Psoas muscle (tissue), 8 donors: ENCODE measurements at places on chromosomes 11 and 22.

DNA sequence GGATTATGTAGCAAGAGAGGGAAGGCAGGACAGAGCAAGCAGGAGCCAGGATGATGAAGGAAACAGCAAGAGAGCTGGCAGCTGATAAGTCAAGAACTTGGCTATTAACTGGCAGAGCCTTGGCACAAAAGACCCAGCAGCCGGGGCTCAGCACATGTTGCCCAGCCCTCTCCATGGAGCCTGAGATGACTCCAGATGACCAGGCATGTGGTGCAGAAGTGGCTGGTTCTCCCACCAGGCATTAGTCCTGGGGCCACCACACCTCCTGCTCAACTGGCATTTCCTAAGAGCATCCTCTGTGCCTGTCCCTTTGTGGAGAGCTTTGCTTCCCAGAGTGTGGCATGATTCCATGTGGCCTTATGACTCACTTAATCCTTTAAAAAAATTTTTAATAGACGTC, 522.6 kb downstream of the MN1 start:
- DNase-seq = no peak

DNA sequence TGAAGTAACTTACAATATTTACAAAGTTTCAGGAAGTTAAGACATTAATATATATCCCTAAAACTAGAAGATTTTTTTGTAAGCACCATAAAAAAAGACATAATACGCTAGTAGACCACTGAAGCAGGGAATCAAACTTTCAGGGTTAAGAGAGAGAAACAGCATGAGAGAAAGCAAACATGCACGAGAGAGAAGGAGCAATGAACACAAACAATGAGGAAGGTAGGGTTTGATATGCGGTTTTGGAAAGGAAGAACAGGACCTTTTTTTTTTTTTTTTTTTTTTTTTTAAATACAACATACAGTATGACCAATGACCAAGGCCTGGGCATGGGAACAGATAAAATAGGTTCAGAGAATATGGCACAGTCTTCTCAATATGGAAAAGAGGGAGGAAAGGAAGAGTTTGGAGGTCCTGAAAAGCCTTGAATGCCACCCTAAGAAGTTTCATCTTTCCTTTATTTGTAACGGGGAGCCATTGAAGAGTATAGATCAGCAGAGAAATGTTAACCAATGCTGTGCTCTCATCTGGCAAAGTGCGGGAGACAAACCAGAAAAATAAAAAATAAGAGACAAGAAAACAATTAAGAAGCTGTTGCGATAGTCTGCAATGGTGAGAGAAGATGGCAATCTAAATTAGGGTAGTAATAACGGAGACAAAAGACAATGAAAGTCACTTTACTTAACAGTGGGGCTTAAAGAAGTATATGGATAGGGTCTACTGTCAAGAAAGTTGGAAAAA, 101.0 kb downstream of the USP35 start:
- no peak for DNase-seq

DNA sequence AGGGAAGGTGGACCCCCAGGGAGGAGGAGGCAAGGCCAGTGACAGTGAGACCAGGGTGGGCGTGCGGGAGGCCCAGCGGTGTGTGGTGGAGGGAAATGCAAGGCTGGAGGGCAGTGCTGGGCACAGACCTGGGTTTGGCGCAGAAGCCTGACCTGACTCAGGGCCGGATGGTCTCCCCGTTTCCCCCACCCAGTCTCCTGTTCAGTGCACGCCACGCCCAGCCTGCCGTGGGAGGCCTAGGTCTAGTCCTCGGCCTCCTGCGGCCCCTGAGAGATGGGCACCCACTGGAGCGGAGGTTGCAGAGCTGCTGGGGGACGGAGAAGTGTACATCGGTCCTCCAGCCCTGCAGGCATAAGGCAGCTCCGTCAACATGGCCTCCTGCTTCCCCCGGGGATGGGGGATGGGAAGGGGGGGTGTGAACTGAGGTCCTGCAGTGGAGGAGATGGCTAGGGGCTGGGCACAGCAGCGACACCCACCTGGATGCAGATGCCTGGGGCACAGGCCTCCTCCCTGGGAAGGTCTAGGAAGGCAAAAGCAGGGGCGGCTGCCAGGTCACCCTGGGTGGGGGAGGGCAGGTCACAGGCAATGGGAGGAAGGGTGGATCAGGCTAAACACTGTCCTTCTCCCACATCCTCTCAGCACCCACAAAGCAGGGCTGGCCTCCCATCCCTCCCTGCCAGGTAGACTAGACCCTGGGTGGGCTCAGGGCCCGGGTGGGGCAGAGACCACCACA, 15.9 kb downstream of the IL17REL start:
- DNase-seq = no peak

GRCh38 chr22:37608477-37609239, at the start of gene GGA1:
Gene GGA1 (plus strand): TSS chr22:37608834. CDS start chr22:37608861, 27 bp downstream.
- peak; percentile 96 for DNase-seq

GRCh38 chr11:110892741-110893285, 180.6 kb upstream of the ARHGAP20 start:
- DNase-seq = no peak

- no peak for DNase-seq
Measured at GRCh38 chr11:125114518-125114917, 3.1 kb upstream of the TMEM218 start.

DNA sequence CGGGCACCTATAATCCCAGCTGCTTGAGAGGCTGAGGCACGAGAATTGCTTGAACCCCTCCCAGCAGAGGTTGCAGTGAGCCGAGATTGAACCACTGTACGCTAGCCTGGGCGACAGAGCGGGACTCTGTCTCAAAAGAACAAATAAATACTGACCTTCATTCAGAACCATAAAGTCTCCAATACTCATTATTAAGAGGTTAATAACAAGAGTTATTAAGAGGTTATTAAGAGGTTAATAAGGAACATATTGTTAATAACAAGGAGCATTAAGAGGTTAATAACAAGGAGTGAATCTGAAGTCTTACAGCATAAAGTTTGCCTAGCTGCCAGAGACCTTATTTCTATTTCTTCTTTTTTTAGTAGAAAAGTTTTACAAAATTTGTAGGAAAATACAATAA, 7.6 kb downstream of the CELF1 start:
- DNase-seq = no peak

DNA sequence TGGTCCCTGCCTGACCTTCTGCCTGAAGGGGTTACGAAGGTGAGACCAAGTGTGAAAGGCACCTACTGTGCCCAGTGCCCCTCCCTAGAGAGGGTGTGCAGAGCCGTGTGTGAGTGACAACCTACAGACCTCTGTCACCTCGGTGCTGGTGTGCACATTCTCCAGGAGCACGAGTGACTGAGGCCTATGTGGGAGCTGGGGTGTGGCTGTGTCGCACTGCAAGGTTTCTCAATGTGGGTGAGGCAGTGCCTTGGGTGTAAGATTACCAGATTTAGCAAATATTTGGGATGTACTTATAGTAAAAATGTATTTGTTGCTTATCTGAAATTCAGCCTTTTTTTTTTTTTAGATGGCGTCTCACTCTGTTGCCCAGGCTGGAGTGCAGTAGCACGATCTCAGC, 5.6 kb downstream of the STARD10 start:
- DNase-seq = no peak

GRCh38 chr11:5242208-5242607, 7.4 kb downstream of the HBG1 start:
- DNase-seq = no peak

- DNase-seq = no peak
Measured at GRCh38 chr22:20009582-20010306, 6.9 kb downstream of the ARVCF start.

GRCh38 chr11:73028611-73029010, 113.5 kb downstream of the FCHSD2 start:
- DNase-seq = no peak

- no peak for DNase-seq
Measured at GRCh38 chr11:128720522-128720985, 26.7 kb downstream of the FLI1 start.

DNA sequence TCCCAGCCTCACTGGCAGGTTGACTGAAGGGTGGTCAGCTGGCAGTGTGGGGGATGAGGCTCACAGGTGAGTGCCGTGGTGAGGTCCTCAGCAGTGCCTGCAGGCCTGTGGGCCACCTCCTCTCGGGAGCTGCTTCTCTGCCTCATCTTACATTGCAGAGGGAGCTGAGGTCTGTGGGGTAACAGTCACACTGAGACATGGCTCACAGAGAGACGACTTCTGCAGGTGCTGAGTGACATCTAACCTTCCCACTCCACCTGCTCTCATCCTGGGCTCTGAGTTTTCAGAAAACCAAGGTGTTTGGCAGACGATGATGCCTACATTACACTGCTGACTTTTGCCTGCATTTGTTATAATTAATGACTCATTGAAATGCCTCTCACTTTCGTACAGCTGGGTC, 8.8 kb upstream of the SLC5A1 start:
- no peak for DNase-seq

GRCh38 chr11:68353118-68353517, 40.7 kb downstream of the LRP5 start:
- no peak for DNase-seq

DNA sequence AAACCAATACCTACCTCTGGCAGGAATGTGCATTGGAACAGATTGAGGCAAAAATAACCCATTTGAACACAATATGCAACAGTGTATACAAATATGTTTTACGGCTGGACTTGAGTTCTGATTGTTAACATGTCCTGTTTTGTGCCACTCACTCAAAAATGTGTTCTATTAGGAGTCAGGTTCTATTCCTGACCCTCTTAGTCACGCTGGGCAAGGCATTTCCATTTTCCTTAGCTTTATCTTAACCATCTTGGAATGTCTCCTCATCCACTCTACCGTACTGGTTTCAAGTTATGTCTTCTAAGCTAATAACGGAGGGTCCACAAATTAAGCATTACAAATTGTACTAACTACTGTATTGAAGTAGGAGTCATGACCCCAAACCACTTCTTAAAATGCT, 78.6 kb downstream of the MAML2 start:
- DNase-seq = no peak

DNA sequence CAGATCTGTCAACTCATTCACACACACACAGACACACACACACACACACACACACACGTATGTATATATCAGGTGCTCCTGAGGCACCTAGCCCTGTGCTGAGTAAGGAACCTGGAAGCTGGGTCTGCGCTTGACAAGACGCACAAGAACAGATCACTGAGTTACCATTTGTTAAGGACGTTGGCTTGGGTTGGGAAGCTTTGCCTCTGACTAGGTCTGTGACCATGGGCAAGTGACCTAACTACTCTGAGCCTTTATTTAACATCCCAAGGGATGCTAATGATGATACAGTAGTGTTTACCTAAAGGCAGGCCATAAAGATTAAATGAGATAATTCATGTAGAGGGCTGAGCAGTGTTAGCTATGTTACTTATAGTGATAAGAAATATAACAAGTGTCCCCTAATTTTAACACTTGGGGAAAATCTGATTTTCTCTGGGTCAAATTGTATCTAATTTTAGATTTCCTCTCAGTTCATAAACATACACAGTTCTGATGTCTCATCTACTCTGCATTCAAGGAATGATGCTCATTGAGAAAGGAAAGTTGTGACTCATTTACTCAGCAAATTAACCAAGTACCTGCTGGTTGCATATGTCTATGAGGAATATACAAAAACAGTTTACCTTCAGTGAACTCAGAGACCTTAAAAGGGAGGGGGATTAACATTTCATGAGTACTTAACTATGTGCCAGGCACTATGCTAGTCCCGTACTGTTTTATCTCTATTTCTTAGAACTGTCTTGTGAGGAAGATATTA, 13.6 kb downstream of the RNF185 start:
- DNase-seq = no peak

DNA sequence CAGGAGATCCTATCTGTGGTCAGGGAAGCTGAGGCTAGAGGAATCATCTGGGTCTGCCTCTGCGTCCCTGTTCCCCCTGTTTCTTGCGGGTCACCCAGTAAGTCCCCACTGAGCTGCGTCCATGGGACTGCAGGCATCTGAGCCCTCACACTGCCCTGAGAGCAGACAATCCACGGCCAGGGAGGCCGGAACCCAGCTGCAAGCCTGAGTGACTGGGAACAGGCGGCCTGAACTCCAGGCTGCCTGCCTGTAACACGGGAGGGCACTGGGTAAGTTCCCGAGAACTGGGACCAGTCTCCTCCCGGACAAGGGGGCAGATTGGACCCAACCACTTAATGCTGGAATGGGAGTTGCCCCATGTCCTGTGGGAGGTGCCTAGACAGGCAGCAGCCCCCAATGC, 727.4 kb downstream of the BRD1 start:
- DNase-seq = no peak

DNA sequence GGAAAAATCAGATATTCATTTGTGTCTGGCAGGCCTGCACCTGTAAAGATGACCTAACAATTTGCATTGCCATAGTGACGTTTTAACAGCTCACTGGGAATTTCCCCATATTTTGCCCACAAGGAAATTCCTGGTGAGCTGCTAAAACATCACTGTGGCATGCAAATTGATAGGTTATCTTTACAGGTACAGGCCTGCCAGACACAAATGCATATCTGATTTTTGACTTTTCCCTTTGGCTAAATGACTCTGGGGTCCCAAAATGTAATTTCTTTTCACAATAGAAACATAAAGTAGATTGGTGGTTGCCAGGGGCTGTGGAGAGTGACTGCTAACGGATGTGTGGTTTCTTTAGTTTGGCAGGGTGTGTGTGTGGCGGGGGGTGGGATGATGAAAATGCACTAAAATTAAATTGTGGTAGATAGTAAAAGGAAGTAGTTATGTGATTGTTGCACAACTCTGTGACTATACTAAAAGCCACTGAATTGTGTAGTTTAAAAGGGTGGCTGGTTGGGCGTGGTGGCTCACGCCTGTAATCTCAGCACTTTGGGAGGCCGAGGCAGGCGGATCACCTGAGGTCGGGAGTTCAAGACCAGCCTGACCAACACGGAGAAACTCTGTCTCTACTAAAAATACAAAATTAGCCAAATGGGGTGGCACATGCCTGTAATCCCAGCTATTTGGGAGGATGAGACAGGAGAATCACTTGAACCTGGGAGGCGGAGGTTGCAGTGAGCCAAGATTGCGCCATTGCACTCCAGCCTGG, 18.5 kb upstream of the FEZ1 start:
- DNase-seq = no peak

- no peak for DNase-seq
Measured at GRCh38 chr11:115525531-115526006, 21.4 kb upstream of the CADM1 start.

DNA sequence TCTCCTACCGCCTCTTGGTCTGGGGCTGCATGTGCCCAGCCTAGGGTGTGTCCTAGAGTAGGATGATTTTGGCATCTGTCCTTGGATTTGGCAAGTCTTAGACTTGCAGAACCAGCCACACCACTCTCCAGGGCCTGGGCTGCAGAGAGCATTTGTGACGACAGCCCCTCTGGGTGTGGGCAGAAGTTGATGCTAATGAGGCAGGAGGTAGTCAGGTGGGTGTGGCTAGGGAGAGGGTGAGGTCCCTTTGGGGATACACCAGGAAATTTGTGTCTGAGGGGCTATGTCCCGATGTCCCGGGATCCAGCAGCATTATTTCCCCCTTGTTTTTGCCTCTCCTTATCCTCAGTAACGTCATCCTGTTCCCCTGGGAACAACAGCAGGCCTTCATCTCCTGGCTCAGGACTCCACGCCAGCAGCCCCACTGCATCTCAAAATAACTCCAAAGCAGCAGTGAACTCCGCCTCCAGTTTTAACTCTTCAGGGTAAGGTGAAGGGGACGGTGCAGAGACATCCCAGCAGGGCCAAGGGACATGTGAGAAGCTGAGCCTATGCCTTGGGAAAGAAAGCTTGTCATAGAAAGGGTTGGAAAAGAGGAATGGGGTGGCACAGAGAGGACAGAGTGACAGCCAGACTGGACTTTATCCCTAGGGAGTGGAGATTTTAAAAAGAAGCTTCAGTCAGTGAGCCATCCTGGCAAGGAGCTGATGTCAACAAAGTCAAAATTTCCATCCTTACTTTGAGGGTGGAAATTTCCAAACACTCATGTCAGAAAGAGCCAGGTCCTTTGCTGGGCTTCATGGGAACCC, 8.0 kb upstream of the TLCD5 start:
- DNase-seq = no peak
